Karpas-422 (cell line): ENCODE measurements at places on chromosomes 13 and 19.

GRCh38 chr19:16359964-16360363 lies 35.3 kb downstream of the KLF2 start:
- DNase-seq = no peak
- no peaks in the 10 kb centered on the region for H3K4me1 ChIP-seq
- H3K4me3 ChIP-seq = no peak overlapping the region
- H3K27me3 ChIP-seq = no peaks in the 10 kb centered on the region

DNA sequence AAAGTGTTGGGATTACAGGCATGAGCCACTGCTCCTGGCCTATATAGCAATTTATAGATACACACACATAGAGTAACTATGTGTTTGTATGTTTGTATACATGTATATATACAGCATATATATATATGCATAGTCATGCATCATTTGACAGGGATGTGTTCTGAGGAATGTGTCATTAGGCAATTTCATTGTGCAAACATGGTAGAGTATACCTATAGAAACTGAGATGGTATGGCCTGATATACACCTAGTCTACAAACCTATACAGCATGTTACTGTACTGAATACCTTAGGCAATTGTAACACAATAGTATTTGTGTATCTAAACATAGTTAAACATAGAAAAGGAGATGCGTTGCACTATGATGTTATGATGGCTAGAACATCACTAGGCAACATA lies 53.0 kb upstream of the PCCA start:
- H3K36me3 ChIP-seq = no peaks in the 10 kb centered on the region
- H3K27me3 ChIP-seq = no peaks in the 10 kb centered on the region
- no peak overlapping the region for H3K27ac ChIP-seq
- no peaks in the 10 kb centered on the region for H3K4me1 ChIP-seq
- DNase-seq = no peak

- no peak overlapping the region for H3K27ac ChIP-seq
- H3K27me3 ChIP-seq = no peaks in the 10 kb centered on the region
- H3K4me3 ChIP-seq = no peak overlapping the region
- no peaks in the 10 kb centered on the region for H3K36me3 ChIP-seq
- peaks cover 12% of the 10 kb centered on the region; the same call in 1 of the 2 replicates for H3K4me1 ChIP-seq
Measured at GRCh38 chr13:69292789-69293425, 814.7 kb upstream of the ATXN8OS start.

DNA sequence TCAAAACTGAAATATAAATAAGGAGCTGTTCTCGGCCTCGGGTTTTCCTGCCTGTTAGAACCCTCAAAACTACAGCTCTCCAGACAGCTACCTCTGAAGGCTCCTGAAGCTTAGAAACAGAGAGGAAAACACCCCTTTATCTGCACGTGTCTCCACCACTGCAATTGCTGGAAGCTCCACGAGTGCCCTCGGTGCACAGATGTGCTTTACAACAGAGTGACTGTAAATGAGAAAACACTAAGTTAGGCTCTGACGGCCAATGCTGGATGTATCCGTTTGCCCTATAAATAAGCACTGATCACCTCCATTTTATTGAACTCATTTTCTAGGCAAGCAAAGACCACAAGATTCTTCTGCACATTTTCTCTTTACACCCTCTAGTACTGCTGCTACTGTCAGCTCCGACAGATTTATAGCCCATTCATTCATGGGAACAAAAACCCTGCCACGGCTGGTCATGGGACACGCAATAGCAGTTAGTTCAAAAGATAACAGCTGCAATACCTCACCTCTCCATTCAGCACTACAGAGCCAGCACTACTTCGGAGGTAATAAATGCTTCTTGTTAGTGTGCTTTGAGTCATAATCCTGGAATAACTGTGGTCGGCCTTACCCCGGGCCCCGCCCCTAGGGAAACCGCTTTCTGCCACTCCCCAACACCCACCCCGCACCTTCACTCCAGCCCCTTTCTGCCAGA lies 241.1 kb upstream of the ZNF507 start:
- no peak for DNase-seq
- H3K27ac ChIP-seq = no peak overlapping the region
- H3K36me3 ChIP-seq = no peaks in the 10 kb centered on the region
- no peaks in the 10 kb centered on the region for H3K4me1 ChIP-seq
- H3K4me3 ChIP-seq = no peak overlapping the region
- no peaks in the 10 kb centered on the region for H3K27me3 ChIP-seq
